AG09309 (cell line): ENCODE measurements at places on chromosomes 6 and 20.

DNA sequence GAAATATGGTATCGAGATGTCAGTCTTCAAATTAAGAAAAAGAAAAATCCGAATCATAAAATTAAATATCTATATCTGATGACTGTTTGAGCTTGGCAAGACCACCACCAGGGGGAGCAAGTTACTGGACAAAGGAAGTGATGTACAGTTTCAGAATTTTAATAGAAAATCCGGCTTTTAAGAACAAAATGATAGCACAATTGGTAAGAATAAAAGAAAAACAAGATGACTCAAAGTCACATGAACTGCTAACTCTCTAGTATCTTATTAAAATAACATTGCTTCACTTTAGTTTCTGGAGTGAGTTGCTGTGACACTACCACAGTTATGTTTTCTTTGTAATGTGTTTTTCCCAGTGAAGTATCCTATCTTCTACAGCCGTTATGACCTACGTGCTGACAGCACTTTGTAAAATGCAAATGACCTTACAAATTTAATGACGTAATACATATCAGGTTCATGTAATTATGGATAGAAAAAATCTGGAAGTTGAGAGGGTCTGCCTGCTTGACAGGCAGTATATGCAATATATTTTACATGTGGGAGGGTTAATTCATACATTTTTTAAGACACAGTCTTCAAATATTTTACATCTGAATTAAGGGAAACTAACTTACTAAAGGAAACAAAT is 405.3 kb upstream of the HS3ST5 start:
- peak; percentile 21 for DNase-seq

DNA sequence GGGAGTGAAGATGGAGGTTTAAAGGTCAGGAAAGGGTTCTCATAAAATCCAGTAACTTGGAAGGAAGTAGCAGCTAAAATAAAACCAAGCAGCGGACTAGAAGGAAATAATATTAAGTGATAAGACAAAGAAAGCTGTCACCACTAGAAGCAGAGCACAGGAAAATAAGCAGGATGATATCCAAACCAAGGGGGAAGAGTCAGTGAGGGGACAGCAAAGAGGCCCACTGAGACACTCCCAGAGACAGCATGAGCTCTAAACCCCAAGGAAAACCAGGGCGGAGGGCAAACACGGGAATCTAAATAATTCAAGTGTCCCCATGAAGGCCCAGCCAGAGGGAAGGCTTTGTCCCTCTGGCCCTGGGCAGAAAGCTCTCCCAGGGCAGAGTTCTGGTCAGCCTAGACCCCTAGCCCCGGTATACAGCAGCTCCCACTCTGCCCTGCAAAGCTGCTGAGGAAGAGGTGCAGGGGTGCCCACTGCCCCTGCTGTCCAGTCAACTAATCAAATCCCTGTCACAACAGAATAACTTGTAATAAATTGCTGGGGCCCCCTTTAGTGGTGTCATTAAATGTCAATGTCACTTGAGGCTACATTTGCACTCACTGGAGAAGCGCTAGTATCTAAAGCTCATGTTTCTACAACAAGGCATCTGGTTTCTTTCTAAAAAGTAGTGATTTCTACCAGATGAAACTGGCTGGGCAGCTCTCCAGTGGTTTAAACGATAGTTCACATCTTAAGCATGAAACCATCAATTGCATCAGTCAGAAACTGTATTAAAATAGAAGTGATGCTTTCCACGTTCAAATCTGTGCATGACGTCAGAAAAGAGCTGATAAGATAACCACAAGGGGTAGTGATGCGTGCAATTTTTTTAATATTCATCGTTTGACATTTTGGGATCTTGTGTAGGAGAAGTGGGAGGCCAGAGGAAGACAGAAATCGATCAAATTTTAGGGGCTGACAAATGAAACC is 13.6 kb downstream of the PDE10A start:
- no peak for DNase-seq

DNA sequence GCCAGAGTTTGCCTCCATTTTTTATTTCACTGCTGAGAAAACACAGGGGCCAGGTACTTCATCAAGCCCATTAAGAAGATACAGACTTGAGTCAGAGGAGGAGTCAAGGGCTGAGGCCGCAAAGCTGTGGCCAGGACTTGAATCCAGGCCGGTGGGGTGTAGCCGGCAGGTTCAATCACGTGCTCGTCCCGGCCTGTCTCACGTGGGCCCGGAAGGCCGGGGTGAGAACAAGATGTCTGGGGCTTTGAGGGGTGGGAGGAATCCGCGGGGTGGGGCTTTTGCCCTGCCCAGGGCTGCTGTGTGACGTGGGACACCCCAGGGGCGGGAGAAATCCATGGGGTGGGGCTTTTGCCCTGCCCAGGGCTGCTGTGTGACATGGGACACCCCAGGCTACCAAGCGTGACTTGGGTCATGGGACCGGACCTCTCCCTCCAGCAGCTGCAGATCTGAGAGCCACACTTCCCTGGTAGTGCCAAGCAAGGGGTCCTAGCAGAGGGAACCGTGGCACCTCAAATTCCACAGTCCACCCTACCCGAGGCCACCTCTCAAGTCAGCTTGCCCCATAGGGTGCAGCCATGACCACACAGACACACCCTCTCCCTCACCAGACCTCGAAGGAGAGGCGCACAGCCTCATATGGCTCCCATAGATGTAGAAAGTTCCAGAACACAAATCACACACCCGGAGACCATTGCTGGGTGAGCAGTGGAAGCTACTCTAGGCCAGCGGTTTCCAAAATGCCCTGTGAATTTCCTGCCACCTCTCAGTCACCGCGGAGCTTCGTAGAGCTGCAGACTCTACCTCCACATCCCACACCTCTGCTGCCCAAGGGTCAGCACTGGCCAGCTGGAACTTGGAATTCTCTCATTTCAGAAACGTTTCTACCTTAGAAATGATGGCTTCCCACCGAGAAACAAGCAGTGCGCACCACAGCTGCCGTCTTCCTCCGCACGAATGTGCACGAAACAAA is 156.1 kb downstream of the DLL1 start:
- DNase-seq: no peak

- no peak for DNase-seq
These were observed 4.6 kb upstream of the BICRAL start for GRCh38 chr6:42777126-42777822.

- no peak for DNase-seq
These were observed 102.1 kb upstream of the LAMP5 start for GRCh38 chr20:9412309-9412708.

GRCh38 chr6:169830876-169831275 is 79.5 kb downstream of the ERMARD start:
- DNase-seq: no peak

DNA sequence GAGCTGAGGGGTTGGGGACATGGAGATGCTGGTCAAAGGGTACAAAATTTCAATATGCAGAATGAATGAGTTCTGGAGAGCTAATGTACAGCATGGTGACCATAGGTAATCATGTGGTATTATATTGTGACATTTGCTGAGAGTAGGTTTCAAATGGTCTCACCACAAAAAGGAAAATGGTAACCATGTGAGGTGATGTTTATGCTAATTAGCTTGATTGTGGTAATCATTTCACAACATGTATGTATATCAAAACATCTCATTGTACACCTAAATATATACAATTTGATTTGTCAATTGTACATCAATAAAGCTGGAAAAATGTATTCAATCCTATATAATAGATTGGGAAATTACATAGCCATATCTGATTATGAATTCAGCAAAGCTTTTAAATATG is 29.5 kb upstream of the TMEM14A start:
- DNase-seq: no peak

- no peak for DNase-seq
These were observed 145.7 kb downstream of the BMP5 start for GRCh38 chr6:55729665-55730064.

DNA sequence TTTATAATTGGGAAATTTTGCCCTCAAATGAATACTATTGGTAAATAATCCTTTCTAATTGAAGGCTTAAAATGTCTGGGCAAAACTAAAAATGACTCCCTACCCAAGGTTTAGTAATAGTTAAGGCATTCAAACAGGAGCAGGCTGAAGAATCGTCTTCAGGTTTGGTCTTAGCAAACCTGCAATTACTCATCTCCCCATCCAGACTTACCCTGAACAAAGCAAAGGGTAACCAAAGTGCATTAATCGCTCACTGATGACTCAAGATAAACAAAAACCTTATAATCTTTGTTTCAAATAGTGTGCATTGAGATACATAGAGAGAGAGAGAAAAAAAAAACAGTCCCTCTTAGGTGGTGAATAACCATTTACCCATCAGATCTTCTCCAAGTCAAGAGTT is 225.5 kb downstream of the BMP2 start:
- DNase-seq: no peak

DNA sequence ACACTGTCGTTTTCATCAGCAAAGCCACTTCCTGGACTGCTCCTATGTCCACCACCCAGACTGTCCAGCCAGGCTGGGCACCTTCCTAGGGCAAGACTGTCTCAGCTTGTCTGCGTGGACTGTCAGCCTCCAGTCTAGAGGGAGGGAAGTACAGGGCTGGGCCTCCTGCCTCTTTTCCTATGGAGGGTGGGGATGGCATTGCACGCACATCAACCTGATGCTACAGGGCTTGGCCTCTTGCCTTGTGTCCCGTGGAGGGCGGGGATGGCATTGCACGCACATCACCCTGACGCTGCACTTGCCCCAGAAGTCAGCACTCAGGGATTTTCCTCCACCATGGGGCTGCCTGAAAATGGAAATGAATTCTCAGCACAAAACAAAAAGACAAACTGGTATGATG is 304.2 kb upstream of the CDH4 start:
- no peak for DNase-seq

DNA sequence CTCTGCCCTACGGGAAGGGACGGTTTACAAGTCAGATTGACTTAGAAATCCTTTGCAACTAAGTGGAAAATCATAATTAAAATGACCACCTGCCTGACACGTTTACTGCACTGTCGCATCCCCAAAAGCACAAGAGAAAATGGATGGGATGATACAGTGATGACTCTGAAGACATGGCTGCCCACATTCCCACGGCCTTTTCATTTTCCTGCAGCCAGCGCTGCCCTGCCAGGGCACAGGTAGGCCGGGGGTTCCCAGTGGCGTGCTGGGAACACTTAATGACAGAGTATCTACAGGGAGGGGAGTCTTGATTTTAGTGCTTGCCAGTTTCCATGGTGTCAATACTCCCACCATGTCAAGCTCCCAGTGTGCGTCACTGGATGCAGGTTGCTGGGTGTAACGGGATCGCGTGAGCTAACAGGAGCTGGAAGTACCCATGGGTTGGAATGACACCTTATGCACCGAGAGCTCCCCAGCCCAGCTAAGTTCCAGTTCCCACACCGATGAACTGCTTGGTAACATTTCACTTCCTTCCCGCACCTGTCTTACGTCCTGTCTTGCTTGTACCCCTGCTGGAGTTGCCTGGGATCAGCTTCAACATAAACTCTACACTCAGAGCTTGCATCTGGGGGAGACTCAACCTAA is 129.0 kb downstream of the ANKRD60 start:
- no peak for DNase-seq

DNA sequence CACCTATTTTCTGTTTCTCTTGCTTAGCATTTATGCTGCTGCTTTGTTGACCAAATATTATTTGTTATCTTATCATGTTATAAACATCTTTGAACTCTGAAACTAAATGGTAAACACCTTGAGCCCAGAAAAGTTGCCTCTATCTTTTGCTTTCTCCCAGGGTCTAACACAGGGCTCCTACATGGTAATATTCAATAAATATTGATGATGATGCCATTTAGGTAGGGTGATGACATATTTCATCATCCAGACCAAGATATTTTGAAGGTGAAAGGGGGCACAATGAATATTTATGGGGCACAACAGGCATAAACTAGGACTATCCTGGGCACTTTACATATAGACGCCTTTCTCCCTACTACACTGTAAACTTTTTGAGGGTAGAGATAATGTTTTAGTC is 11.6 kb upstream of the ENPP4 start:
- no peak for DNase-seq

DNA sequence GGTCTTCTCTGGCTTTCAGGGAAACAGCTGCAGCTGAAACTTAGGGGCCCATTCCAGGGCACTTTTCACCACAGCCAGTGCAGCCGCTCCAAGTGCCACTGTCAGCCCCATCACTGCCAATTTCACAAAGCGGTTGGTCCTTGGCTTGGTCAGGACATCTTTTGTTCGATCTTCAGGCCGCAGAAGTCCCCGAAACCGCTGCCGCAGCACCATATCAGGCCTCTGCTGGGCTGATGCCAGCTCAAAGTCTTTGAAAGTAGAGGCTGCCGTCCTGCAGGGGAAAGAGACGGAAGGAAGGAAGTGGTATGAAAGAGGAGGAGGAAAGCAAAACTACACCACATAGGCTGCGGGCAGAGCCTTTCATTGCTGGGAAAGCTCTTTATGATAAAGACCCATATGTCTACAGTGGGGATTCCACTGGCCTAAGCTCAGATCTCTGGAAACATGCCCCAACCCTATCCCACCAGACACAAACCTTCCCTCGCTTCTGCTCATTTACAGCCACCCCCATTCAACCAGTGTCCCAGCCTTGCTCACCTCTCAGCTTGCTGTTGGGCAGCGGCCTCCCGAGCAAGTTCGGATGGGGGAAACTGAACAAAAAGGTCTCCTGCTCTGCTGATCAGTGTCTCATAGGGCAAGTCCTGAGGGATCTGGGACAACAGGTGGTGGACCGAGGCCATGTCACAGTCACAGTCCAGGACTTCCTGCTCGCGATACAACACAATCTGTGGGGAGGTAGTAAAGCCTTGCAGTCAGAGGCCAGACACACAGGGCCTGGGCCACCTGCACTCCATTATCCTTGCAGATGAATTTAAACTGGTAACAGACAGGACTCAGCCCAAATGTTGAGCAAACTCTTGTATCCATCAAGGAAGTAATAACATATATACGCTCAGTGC is 23.5 kb downstream of the TBC1D20 start:
- no peak for DNase-seq

DNA sequence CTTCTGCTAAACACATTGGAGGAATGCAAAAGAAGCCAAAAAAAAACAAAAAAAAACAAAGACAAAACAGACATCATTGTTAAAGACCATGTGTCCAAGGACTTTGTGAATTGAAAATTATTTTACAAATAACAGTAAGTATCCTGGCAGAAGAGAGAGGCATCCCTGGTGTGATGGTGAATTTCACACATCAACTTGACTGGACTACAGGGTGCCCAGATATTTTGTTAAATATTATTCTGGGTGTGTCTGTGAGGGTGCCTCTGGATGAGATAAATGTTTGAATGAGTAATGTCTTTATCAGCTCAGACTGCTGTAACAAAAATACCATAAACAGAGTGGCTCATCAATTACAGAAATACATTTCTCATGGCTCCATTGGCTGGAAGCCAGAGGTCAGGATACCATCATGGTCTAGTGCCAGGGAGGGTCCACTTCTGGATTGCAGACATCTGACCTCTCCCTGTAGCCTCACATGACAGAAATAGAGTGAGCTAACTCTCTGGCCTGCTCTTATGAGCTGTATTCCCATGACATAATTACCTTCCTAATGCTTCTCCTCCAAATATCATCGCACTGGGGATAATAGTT is 12.2 kb upstream of the C6orf118 start:
- DNase-seq: no peak
